ENCODE measurements at places on chromosomes 11 and 22.
A peak's percentile ranks its signal among the peaks of the same experiment; 100 is the strongest.

GRCh38 chr11:75373201-75373600 lies 21.7 kb upstream of the ARRB1 start:
- no peak for DNase-seq

DNA sequence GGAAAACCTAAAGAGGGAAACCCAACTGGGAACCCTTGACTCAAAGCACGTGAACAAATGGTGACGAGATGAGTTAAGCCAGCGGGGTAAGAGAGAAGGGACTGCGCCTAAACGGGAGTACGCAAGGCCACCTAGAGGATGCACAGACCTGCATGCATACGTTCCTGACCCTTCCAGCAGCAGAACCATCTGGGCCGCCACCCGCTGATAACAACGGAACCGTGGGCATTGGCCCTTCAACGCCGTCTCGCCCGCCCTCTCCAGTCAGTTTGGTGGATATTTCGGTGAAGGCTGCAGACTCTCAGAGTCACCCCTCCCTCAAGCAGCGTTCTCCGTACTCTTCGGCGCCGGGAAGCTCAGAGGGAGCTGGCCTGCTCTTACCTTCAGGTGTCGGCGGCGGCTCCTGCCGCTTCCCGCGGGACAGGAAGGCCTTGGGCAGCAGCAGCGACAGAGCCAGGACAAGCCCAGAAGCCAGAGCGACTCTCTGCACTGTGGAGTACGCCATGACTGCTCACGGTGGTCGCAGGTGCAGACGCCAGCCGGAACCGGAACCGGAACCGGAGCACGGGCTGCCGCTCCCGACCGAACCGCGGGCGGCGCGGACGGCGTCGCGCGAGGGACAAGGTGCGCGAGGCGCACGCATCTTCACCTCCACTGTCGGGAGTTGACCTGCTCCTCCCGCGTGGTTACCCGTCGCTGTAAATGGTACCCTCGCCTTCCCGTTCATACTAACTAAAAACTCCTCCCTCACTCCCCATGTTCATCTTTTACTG lies at the start of gene RIC3:
TSS of gene RIC3 (minus strand) at position 541 of the 773 bp plus-strand sequence. CDS start at position 505, 36 bp downstream.
- DNase-seq, result no peak

DNA sequence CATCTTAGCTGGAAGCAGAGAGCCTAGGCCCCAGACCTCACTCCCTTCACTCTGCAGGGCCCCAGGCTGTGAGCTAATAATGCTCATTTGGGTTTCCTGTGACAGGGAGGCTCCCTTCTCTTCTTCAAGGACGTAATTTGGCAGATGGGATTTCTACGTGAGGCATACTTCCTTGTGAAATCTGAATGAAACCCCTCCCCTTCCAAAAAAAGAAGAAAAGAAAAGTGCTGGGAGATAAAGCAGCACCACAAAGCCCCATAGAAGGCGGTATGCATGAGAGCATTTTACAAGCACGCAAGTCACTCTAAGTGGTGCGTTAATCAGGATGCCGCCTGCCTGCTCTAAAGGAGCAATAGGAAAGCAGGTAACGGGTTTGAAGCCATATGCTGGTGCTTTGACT lies 5.7 kb downstream of the P2RX3 start:
- DNase-seq, result no peak

DNA sequence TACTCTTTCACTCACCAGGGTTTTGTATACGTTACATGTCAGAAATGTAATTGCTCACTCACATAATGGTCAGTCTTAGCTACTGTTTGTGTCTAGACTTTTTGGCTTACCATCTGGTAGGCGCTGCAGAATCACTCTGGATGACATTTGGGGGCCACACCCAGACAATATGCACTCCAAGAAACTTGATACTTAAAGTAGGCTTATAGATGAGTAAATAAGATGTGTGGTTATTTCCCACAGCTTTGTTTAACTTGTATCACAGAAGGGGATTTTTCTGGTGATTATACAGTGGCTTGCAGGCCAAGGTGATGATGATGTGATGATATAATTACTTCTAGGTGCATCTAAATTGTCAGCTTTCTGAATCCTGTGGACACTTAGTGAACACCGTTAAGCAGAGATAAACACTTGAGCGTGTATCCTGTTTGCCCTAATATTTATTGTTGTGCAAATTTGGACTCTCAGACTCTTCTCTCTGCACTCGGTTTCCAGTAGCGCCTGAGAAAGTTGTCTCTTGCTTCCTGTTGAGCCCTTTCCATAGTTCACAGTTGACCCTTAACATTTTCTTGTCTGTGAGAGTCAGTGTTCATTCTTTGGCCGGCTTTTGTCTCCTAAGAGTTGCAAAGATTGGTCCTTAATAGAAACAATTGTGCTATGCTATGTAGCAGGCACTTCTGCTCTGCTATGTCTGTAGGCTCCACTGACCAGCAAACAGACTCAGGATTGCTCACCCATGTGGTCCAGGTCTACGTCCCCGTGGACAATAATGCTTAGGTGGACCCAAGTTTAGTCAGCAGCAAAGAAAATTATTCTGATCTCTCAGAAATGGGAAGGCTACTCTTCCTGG lies 89.3 kb downstream of the PRR5L start:
- peak; percentile 78 for DNase-seq

GRCh38 chr22:25120761-25121212 lies 78.9 kb upstream of the CRYBB3 start:
- DNase-seq, result no peak

- no peak for DNase-seq
Observed at GRCh38 chr22:43118024-43118849, 7.7 kb downstream of the BIK start.

DNA sequence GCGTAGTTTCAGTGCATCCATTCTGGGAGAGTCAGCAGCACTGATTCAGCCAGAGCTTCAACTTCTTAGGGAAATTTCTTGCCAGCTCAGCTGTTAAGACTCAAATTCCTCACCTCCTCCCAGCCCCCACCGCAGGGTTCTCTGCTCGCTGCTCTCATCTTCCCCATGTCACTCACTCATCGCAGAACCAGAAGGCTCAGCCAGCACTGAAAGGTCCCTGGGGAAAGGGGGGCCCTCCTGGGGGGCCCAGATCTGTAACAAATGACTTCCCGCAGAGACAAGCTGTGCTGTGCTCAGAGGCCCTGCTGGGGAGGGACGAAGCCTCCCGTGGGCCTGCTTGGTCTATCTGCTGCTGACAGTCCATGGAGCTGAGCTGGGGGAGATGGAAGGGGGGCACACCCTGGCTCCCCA lies 220.6 kb downstream of the NTM start:
- no peak for DNase-seq

GRCh38 chr11:36186340-36187175 lies 102.7 kb downstream of the COMMD9 start:
- no peak for DNase-seq

- no peak for DNase-seq
Observed at GRCh38 chr11:82533628-82534327, 199.9 kb downstream of the FAM181B start.

- DNase-seq, result no peak
Observed at GRCh38 chr11:36240801-36241200, 48.4 kb downstream of the COMMD9 start.

GRCh38 chr22:23495614-23496444 lies 84.3 kb downstream of the IGLL1 start:
- no peak for DNase-seq

GRCh38 chr11:90661233-90661632 lies 438.4 kb upstream of the CHORDC1 start:
- DNase-seq, result no peak

DNA sequence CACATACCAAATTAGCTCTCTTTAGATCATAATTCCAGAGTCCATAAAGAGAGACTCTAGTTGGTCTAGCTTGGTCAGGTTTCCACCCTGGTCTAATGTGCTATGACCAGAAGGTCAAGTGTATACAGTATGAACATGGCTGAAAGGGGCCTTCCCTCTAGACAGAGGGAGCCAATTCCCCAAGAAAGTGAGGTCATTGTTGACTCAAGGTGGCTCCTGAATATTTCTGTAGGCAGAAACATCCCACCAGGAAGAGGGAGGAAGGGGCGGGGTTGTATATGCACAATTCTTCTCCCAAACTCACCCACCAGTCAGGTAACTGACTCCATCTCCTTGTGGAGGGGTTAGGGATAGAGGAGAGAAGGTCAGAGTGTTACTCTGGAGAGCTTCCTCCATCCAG lies 281.8 kb upstream of the PLET1 start:
- no peak for DNase-seq

- DNase-seq, result no peak
Observed at GRCh38 chr11:64559351-64560138, 31.5 kb upstream of the SLC22A12 start.

- DNase-seq, result no peak
Observed at GRCh38 chr11:77981346-77981947, 13.0 kb downstream of the INTS4 start.

DNA sequence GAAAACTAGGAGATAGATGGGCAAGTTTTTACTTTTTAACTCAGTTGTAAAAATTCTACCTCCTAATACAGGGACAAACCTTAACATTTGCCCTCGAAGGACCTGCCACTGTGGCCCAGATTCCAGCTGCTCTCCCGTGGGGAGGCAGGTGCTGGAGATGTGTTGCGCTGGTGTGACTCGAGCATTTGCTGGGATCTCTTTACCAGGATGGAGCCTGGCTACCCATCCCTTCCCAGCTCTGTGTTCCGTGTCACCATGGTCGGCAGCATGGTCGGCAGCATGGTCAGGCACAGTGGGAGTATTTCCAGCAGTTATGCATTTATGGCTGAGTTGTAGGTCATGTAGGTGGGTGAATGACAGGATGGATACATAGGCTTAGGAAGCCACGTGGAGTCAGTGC lies 41.1 kb downstream of the OTOG start:
- peak; percentile 34 for DNase-seq

- no peak for DNase-seq
Observed at GRCh38 chr11:35036639-35037038, 102.3 kb upstream of the CD44 start.

GRCh38 chr11:67484847-67485311 lies 2.1 kb downstream of the AIP start:
- no peak for DNase-seq

DNA sequence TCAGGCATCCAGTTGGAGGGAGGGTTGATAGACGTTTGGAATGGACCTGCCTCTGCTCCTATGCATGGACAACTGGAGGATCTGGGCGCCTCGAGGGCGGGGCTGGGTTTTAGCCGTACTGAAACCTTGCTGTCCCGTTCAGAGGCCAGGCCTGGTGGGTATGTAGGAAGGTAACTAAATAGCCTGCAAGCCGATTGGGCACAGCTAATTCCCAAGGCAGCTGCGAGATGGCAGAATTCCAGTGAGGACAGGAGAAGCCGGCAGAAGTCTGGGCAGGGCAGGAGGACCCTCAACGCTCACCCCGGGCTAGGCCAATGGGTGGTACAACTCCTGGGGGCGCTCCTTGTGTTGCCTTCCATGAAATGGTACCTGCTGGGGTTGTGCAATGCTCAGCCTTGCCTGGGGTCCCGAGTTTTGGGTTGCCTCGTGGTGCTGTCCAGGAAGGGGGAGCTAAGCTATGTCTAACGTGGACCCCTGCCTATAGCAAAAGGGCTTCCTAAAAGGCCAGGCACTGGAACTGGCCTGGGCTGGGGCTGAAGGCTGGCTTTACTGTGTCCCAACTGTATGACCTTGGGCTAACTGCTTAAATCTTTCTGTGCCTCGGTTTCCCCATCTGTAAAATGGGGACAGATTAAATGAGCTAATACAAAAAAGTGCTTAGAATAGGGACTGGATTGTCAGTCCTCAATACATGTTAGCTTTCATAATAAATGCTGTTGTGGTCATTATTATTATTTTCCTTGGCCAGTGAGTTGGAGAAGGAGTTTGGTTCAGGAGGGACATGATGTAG lies 30.1 kb upstream of the CD82 start:
- DNase-seq, result no peak

- DNase-seq, result no peak
Observed at GRCh38 chr11:117944554-117944953, 15.4 kb upstream of the TMPRSS13 start.

- DNase-seq, result no peak
Observed at GRCh38 chr11:36356201-36356600, 60.1 kb downstream of the PRR5L start.

GRCh38 chr22:30876221-30876751 lies 92.3 kb downstream of the MORC2 start:
- no peak for DNase-seq

DNA sequence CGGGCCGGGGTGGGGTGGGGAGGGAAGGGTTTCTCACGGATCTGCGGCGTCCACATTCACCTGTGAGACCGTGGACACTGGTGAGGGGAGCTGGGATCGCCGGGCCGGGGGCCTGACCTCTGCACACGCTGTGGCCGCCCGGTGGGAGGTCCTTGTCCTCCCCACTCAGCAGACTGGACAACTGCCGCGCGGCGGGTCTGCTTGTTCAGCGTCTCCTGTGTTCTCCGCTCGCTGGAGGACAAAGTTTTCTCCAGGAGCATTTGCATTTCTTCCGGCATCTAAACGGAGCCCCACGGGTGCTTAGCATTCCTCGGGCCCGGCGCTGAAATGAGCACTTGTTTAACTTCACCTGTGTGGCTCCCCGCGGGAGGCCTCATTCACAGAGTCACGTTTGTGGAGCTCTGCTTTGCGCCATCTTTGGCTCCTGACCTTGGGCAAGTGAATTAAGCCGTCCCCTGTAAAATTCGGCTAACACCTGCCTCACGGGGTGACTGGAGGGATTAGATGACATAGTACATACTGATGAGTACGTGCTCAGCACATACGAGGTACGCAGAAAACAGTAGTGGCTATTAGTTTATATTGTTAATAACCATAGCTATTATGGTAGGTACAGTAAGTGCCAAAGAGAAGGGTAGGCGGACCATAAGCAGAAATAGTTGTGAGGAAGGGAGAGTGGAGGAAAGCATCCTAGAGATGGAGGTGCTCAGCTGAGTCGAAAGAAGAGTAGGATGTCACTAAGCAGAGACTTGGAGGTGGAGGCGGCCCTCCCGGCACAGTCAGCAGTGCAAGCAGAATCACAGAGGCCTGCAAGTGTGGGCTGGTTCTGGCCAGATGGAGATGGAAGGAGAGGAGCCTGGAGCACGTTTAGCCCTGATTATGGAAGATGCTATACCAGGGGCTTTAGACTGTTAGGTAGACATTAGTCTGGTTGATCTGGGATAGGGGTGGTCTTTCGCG lies 885 bp downstream of the TRMU start:
- DNase-seq, result no peak

DNA sequence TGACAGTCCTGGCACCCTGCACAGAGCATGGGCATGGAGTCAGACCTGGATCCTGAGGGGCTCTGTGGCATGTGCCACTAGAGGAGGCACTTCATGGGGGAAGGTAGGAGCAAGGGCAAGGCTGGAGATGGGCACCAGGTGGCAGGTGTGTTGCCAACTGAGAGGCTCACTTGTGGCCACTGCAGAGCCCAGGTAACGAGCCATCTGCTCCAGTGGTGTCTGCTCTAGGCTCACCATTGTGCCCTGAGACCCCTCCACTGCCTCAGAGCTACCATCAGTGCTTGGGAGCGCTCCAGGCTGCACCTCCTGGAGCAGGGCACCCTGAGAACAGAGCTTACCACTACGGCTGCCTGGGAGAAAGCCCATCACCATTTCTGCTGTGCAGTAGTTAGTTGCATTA lies 1.3 kb upstream of the ZDHHC8 start:
- DNase-seq, result no peak
